ENCODE measurements at places on chromosomes 11 and 22. TPM values are rescaled to one million over a fixed set of nuclear protein-coding genes. Genes with fewer than 3 reads are reported as not detected.

The ARHGEF17 gene
- 19.5 TPM for total RNA-seq

The E2F8 gene
- 0.17 TPM for total RNA-seq

The P2RY2 gene
- total RNA-seq = 7.8 TPM

The CREB3L1 gene
- total RNA-seq = 0.17 TPM

The GGT1 gene
- 10.9 TPM for total RNA-seq

The NAV2 gene
- 46.2 TPM for total RNA-seq

The BCO2 gene
- total RNA-seq = 4.9 TPM

The DBX1 gene
- not detected for total RNA-seq

The CARD16 gene
- 2.2 TPM for total RNA-seq

The POU2AF1 gene
- total RNA-seq = 0.53 TPM

The RHOG gene
- total RNA-seq = 61.4 TPM

All from mammary epithelial cell (primary cell).